ENCODE measurements at places on chromosomes 5 and 9.

DNA sequence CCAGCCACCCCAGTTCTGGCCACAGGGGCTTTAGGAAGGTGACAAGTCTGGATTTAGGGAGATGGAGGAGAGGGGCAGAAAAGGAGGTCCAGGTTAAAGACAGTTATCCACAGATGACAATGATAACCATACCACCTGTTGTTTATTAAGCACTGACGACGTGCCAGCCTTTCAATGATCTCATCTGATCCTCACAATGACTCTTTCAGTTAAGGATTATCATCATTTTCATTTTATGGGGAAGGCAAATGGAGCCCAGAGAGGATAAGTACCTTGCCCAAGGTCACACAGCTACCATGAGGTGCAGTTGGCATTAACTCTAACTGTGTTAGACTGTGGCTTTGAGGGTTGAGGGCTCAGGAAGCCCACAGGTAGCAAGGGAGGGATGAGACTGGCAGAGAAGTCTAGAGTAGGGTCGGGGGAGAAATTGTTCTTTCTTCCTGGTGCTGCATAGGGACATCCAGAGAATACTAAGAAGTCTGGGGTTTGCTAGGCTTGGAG, 21.5 kb upstream of the JADE2 start:
- DNase-seq = no peak

- DNase-seq = no peak
These were observed 146.4 kb upstream of the C9orf72 start for GRCh38 chr9:27719711-27720110.

- no peak for DNase-seq
These were observed 18.2 kb downstream of the ASS1 start for GRCh38 chr9:130462685-130463540.

DNA sequence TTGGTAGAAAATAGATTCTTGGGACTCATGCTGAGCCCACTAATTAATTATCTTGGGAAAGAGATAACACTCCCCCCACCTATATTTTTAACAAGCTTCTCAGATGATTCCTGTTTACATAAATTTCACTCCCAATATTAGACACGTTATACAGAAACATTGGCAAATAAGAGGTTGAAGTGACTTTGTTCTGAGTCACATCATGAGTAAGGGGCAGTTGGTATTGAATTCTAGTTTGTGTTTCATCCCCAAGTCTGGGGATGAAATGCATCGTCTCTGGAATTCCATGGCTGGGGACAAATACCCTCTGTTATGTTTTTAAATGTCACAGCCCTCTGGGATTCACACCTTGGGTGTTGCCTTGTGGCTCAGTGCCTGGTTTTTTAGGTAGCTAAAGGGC, 41.0 kb downstream of the BASP1 start:
- DNase-seq = no peak

DNA sequence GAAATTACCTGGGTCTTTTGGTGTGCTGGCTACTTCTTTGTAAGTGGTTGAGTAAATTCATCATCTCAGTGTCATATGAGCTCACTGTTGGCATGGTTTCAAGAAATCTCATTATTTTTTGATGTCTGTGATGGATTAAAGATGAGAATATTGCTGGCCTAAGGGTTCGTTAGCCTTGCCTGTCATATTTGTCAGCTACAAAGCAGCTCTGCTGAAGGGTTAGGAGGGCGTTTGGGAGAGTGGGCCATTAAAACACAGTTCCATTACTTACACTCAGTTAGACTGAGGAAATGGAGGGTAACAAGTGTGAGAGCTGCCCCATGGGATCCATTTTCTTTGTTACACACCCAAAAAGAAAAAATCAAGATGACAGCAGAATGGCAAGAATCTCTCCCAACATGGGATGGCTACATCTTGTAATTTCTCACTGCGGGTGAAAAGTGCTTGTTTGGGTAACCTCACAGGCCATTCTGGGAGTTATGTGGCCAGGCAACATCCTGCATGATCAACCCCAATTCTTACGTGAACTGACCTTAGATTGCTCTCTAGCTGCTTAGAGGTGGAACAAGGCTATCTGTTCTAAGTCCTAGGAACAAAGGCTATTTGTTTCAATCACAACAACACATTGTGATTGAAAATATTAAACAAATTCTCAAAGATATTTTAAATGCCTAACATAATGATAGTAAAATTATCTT, 609.5 kb upstream of the RGMB start:
- DNase-seq = no peak

DNA sequence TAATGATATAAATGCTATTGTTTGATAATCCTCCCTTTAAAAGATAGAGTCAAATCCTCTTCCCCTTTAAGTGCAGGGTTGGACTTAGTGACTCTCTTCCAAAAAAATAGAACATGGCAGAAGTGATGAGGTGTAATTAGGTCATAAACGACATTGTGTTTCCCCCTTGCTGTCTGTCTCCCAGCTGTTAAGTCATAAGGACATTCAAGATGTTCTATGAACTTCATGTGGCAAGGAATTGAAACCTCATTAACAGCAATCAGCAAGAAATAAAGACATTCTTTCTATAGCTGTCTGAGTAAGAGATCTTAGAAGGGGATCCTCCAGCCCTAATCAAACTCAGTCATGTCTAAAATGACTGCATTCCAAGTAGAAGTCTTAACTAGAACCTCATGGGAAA, 3.3 kb upstream of the SLC25A46 start:
- no peak for DNase-seq

DNA sequence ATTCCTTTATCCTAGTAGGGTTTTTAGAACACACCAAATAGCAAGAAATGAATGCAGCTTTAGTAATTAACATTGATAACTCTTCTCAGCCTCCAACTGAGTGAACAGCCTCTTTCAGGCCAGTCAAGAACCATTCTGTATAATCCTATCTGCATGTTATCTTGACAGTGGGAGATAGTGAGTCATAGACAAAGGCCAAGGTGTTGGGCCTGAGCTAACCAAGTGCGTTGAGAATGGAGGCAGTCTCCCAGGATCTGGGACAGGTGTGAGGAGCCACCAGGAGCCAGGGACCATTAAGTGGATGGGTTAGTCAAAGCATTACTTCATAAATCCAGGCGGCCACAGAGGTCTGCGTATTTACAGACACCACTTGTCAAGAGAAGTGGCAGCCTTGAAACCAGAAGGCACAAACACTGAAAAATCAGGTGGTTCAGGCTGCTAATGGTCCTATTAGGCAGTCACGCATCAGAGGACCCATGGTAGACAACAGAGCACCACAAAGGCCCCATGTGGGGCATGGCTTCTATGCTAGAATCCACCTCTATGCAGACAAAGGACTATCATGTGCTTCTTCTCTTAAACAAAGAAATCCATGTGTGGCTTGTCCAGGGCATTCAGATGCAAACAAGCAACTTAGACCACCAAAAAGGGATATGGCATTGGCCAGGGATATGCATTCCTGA, 409.7 kb upstream of the PIK3R1 start:
- no peak for DNase-seq

DNA sequence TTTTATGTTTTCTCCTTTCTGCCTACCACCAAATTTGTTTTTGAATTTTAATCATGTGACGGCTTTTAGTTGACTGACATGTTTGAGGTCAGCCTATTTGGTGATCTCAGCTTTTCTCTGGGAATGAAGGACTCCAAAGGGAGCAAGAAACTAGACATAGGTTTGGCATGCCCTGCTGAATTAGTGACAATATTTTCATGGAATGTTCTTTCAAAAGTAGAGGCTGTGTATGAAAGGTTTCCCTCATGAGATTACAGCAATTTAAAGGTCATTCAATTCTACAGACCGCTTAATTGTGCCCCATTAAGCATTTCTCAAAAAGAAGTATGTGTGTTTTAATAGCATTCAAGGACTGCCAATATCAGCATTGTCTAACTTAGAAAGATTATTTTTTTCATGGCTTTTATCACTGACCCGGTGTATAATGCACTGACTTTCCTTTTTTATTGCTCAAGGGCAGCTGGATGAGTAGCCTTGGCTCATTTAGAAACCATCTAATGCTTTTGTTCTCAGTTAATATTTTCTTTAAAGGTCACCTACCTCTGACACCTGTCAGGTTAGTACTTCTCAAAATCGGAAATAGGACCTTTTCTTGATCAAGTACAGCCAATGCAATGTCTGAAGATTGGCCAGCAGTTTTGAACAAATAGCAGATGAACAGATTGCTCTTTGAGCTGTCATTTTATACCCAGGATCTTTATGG, 8.1 kb upstream of the MLLT3 start:
- DNase-seq = no peak

- DNase-seq = no peak
These were observed 18.3 kb upstream of the NDST1 start for GRCh38 chr5:150489360-150490295.

- no peak for DNase-seq
These were observed 306.6 kb downstream of the PLK2 start for GRCh38 chr5:58153255-58153654.

- DNase-seq = no peak
These were observed 127.8 kb upstream of the NR4A3 start for GRCh38 chr9:99693888-99694287.

- no peak for DNase-seq
These were observed 269.4 kb downstream of the ZNF608 start for GRCh38 chr5:124477062-124477461.

DNA sequence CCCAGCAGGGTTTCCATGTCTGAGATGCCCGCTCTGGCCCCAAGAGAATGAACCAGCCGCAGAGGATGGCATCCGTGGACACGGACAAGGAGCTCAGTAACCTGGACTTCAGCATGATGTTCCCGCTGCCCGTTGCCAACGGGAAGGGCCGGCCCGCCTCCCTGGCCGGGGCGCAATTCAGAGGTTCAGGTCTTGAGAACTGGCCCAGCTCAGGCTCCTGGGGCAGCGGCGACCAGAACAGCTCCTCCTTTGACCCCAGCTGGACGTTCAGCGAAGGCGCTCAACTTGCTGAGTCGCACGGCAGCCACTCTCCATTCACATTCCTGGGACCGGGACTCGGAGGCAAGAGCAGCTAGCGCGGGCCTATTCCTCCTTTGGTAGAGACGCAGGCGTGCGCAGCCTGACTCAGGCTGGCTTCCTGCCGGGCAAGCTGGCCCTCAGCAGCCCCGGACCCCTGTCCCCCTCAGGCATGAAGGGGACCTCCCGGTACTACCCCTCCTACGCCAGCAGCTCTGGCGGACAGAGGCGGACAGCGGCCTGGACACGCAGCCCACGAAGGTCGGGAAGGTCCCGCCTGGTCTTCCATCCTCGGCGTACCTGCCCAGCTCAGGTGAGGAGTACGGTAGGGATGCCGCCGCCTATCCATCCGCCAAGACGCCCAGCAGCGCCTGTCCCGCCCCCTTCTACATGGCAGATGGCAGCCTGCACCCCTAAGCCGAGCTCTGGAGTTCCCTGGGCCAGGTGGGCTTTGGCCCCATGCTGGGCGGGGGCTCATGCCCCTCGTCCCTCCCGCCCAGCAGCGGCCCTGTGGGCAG, 74.4 kb downstream of the INSL6 start:
- no peak for DNase-seq

DNA sequence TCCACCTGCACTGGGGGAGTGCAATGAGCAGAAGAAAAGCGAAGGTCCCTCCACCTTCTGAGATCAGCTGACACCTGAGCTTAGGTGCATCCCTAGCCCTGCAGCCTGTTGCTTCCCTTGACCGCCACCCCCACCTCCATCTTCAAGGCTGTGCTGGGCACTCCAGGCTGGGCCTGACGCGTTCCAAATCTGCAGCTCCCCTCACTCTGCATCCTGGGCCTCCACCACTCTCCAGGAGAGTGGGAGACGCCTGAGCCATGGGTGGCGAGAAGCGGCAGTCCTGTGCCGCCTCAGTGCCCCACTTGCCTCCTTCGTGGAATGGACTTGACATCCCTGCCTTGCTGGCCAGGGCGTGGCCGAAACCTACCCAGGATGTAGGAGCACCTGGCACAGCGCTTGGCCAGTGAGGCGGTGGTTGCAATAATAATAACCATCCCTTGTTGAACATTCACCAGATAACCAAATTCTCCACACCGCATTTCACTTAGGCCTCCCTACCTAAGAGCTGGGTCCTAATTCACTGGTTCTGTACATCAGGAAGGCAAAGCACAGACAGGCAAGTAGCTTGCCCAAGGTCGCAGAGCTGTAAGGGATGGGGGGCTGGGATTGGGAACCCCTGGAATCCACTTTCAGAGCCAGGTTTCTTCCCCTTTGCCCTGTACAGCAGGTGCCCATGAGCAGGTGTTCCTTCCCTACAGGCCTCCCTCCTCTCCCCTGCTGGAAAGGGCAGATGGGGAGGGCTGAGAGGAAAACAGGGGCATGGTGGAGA, 11.7 kb downstream of the B4GALT7 start:
- no peak for DNase-seq

GRCh38 chr9:28270156-28270555, 696.9 kb upstream of the C9orf72 start:
- no peak for DNase-seq

GRCh38 chr5:100306000-100306399, 229.2 kb upstream of the FAM174A start:
- no peak for DNase-seq

DNA sequence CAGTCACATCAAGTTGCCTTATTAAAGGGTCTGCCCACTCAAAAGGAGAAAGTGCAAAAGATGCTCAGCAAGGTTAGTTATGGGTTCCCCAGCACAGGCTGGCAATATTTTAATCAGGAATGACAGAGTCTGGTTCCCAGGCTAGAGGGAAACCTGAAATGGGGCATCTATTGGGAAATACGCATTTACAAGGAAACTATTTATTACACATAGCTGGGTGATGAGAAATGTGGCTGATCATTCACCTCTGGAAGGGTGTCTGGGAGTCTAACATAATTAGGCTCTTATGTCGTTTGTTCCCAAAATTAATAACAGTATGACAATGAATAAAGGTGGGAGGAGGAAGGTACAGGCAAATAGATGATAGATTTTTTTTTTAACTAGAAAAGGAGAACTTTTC, 314.7 kb downstream of the ENC1 start:
- no peak for DNase-seq

DNA sequence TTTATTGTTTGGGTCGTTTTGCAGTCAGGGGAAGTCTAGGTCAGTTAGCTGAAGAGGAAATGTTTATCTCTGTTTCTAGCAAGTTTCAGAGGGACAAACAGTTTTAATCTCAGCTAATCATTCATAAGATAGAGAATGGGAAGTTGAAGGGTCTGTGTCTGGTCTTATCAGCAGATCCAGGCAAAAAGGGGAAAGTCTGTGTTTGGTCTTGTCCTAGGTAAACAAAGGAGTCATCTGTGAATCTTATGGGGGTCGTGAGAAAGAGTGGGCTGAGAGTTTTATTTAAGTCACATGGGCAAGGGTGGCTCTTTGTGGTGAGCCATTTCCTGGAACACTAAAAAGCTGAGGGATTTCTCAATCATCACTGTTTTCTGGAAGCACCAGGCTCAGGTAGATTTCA, 5.6 kb upstream of the SNCAIP start:
- no peak for DNase-seq

DNA sequence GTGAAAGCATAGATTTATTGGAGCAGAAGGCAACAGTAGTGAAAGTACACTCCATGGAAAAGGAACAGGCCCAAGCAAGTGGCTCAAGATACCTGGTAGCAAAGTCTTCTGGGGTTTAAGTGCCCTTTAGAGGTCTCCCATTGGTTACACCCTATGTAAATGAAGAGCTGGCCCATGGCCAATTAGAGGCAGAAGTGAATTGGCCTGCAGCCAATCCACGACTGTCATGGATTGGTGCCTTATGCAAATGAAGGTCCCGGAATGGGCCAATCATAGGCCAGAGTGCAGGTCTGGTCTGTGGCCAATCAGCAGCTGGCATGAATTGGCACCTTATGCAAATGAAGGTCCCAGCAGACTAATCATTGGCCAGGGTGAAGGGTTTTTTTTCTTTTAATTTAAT, 64.2 kb upstream of the PCSK5 start:
- DNase-seq = no peak

All from stimulated activated CD4-positive, alpha-beta T cell treated with anti-CD3 and anti-CD28 coated beads, Interleukin-4, amount 100 ng/mL, for 4 hours (primary cell).